Stimulated activated CD8-positive, alpha-beta memory T cell treated with anti-CD3 and anti-CD28 coated beads, Interleukin-7, amount 100 ng/mL, for 1 hour (primary cell): ENCODE measurements at places on chromosomes 5 and 9.

DNA sequence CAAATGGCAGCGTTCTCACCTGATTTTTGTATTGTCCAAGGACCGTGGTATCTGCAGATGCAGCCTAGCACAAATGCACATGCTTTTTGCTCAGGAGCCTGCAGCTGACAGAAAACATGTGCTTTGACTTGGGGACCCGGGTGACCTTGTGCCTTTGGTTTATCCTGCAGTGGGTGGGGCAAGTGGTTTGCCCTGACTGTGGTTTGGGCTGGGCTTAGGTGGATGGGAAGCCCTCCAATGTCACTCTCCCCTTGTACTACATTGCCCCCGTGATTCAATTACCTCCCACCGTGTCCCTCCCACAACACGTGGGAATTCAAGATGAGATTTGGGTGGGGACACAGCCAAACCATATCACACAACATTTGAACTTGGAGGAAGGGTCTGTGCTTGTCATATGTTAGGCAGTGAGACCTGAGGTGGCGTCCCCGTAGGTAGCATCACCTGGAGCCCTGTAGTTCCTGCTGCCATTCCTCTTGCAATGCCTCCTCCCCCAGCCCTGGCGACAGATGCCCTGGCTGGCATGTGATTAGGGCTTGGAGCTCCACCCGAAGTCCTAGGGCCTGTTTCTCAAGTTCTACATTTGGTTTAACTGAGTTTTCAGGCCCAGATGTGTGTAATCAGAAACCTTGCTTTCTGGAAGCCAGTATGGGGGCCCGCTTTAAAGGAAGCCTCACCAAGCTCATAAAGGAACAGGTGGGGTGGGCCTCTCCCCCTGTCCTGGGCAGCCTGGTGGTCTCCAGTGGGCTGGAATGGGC lies 2.1 kb downstream of the ANKRD33B start:
- DNase-seq: no peak

DNA sequence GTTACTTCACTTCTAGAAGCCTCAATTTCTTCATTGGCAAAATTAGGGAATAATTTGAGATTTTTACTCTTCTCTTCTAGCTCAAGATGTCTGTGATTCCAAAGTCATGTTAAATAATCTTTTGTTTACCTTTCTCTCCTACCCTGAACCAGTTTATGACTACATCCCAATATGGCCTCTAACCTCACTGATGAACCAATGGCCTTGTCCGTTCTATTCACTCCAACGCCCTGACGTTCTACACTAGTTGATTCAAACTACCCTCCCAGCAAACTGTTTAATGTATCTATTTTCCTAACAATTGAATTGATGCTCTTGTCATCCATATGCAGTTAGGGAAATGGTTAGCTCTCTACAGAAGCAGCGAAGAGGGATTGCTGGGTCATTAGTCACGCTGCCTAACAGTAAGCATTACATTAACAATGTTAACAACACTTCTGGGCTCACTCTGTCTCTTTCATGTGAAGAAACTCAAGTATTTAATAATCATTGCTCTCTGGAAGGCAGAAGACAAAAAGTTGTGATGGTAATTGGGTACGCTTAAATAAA lies 38.0 kb downstream of the RAPGEF1 start:
- no peak for DNase-seq

- DNase-seq: no peak
Measured at GRCh38 chr5:176941951-176942350, 42.8 kb upstream of the HK3 start.

GRCh38 chr9:84697509-84698114 lies 28.1 kb downstream of the NTRK2 start:
- no peak for DNase-seq

DNA sequence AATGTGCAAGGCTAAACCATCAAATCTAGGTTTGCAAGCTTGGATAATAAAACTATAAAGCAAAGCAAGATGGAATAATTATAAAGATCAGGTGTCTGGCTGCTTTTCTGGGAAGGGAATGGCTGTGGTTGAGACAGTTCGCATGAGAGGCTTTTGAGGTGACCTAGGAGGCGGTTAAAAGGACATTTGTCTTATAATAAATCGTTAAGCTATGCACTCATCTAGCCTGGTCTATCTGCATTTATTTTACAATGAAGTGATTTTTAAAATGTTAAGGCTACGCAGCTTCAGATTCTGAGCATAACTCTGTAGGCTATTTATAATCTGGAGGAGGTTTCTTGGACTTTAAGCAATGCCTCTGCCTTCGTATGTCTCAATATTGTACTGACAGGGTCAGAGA lies 29.4 kb upstream of the MAN2A1 start:
- DNase-seq: no peak

DNA sequence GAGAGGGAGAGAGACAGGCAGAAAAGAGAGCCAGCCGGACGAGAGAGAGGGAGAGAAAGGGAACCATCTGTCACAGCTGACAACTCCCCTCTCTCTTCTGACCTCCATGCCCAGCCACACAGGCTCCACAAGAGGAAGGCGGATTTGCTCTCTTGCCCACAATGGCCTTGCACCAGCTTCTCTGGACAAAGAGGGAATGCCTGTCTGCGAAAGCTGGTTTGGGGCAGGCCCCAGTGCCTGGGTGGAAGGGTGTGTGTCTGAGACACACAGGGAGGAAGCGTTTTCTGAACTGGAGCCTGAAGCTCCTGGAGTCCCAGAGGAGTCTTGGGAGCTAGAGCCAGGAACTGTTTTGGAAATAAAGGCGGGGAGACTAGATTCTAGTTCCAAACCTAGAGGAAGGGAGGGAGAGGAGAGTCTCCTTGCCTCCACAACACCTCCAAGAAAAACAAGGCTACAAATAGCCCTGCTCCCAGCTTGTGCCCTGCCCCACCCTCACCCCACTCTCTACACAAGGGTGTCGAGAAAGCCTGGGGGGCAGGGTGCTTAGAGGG lies 12.5 kb downstream of the C1QTNF2 start:
- no peak for DNase-seq

GRCh38 chr5:87390576-87391199 lies 22.0 kb downstream of the CCNH start:
- no peak for DNase-seq

DNA sequence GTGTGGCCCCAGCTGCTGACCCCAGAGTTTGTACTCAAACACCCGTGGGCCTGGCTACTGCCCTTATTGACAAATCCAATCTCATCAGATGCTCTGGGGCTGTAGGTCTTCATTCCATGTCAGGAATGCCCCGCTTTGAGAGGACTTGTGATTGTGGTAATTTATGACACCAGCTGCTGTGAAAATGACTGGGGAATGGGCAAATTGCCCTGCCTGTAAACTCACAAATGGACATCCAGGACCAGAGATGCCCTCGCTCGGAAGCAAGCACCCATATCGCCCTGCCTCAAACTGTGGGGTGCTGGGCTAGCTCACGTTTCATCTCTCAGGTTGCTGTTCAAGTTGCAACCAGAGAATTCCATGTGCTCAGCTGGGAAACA lies 225.9 kb upstream of the MAP3K1 start:
- DNase-seq: no peak

GRCh38 chr5:172622091-172623046 lies 18.7 kb upstream of the NEURL1B start:
- DNase-seq: no peak

GRCh38 chr9:135002802-135003201 lies 84.7 kb upstream of the OLFM1 start:
- no peak for DNase-seq

- no peak for DNase-seq
Measured at GRCh38 chr9:138065287-138065686, 187.7 kb downstream of the CACNA1B start.

DNA sequence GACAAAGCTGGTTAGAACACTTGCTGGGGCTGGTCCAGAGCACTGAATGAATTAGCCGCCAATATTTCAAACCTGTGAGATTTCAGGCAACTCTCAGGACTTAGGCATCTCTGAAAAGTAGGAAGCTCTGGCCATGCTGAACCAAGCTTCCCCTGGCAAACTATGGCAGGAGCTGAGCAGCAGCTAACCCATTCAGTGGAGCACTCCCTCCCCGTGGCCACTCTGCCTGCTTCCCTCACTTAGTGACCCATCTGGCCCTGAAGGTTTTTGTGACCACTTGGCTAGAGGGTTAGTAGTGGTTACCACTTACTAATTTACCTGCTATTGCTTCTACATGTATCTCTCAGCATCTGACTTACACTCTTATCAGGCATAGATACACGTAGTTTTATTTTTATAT lies 25.5 kb downstream of the FOXI1 start:
- DNase-seq: no peak

GRCh38 chr5:76081811-76082771 lies 1.1 kb upstream of the SV2C start:
- DNase-seq: no peak

- DNase-seq: no peak
Measured at GRCh38 chr9:72858089-72858912, 94.6 kb downstream of the ALDH1A1 start.

DNA sequence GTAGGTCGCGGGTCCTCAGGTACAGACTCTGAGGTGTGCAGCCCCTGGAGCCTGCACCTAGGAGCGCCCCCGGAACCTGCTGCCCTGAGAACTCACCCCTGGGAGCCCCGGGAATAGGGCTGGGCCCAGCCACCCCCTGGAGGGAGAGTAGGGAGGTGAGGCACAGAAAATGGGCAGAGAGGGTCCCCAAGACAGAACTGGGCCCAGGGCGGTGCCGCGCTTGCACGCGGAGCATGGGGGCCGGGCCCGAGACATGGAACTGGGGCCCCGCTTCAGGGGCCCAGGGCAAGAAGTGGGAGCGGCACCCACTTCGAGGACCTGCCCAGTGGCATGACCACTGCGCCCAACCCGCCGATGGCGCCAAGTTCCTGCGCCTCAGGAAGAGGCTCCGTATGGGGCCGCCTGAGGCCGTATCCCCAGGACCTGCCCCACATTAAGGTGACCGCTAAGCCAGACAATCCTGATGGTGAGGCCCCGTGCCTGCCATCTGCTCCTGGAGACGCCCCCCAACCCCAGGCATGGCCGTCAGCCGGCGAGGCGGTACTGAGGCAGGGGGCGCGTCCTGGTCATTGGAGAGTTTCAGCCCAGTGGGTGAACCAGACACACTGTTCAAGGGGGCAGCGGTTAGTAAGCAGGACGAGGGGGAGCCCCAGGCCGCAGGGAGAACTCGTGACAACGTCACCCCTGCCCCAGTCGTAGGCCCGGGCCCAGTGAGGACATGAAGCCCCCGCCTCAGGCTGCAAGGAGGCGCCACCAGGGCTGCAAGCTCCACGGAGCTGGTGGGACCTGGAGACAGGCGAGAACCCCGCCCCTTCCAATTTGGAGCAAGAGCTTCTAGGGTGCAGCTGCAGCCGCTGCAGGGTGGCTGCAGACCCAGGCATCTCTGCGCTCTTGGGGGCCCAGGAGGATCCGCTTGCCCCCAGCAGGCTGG lies 89.5 kb upstream of the PUM3 start:
- DNase-seq: no peak

DNA sequence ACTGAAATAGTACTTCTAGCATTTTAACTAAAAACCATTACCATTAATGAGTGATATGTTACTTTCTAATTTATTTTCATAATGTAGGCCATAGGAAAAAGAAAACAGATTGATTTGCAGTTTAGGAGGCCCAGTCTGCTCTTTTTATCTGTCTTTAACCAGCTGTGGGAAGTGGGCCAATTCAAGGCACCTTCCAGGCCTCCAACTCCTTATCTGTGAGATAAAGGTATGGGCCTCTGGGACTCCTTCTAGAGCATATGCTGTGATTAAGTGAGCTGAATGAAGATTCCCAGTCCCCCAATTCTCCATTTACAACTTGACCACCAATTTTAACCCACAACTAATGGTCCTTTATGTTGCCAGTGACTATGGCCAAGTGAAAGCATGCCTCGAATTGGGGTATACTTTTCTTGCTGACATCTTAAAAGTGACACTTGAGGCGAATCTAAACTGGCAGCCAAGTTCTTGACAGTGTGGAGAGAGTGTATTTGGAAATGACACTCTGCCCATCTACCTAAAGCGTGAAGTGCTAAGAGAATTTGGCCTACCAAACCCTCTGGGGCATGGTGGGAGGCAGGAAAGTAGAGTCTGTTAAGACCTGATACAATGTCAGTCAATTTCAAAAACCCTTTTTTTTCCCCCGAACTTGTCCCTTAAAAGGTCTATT lies 88.3 kb downstream of the PIK3R1 start:
- no peak for DNase-seq

DNA sequence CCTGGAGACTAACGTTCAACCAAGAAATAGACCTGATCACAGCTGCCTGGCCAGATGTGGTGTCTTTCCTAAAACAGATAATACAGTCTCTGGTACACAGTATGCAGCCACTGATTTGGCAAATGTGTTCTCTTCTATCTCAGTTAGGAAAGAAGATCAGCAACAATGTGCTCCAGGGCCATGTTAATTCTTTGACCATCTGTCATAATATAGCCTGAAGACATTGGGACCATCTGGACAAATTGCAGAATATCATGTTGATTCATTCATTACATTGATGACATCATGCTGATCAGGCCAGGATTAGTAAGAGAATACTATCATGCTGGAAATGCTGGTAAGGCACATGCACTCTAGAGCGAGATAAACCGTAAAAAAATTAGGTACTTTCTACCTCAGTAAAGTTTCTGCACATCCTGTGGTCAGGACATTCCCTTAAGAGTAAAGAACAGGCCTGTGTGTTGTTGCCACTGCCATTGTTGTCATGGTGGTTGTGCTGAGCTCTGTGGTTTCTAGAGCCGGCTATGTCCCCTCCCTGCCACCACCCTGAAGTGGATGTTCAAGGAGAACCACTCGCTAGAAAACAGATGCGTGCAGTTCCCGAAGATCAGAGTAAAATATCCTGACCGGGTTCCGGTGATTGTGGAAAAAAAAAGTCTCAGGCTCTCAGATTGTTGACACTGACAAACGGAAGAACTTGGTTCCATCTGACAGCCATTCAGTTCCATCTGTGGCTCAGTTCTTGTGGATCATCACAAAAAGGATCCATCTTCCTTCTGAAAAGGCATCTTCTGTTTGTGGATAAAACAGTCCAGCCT lies 6.4 kb upstream of the JMY start:
- no peak for DNase-seq

DNA sequence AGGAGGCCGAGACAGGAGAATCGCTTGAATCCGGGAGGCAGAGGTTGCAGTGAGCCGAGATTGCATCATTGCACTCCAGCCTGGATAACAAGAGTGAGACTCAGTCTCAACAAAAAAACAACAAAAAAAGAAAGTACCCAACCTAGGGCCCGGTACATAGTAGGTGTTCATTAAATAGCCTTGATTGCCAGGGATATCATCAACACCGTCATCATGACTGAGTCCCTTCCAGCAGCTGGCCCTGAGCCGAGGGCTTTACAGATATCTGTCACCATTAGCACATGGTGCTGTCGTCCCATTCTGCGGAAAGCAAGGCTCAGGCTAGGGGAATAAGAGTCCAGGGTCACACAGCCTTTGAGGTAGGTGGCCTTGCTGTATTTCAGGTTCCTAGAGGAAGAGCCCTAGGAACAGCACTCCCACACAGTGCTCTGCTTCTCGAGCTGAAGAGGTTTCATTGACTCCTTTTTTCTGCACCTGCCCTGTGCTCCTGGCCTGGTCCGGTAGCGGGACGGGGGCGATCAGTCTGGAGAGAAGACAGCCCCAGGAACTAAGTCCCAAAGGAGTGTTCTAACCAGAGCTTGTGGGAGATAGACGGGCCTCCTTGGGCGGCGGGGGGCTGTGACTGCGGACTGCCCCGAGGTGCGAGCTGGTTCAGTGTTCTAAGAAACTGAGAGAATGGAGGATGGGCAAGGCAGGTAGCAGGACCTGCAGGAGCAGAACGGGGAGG lies 48.2 kb downstream of the CXXC5 start:
- no peak for DNase-seq
